ENCODE measurements at places on chromosomes 11 and 22. TPM values are rescaled to one million over a fixed set of nuclear protein-coding genes. Genes with fewer than 3 reads are reported as not detected.

Gene FAM180B
- 0.33 TPM for polyA plus RNA-seq

Gene SLN
- not detected for polyA plus RNA-seq

DNA sequence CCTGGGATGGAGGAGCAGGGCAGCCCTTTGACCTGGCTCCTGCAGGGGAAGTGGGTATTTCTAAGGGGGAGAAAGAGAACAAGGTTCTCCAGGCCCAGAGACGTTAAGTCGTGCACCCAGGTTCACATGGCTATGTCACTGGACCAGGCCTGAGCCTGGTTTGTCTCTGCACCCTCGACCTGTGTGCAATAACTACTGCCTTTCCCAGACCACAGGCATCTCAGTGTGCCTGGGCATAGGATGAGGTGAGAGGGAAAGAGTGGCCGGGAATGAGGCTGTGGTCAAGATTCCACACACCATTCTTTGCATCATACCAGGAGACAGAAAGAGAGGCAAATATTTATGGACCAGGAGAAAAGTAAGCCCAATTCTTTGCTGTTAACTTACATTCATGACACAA, 66.8 kb downstream of the PRR5L start:
- DNase-seq: no peak

- no peak for DNase-seq
Observed at GRCh38 chr22:29539105-29539504, 14.5 kb downstream of the THOC5 start.

DNA sequence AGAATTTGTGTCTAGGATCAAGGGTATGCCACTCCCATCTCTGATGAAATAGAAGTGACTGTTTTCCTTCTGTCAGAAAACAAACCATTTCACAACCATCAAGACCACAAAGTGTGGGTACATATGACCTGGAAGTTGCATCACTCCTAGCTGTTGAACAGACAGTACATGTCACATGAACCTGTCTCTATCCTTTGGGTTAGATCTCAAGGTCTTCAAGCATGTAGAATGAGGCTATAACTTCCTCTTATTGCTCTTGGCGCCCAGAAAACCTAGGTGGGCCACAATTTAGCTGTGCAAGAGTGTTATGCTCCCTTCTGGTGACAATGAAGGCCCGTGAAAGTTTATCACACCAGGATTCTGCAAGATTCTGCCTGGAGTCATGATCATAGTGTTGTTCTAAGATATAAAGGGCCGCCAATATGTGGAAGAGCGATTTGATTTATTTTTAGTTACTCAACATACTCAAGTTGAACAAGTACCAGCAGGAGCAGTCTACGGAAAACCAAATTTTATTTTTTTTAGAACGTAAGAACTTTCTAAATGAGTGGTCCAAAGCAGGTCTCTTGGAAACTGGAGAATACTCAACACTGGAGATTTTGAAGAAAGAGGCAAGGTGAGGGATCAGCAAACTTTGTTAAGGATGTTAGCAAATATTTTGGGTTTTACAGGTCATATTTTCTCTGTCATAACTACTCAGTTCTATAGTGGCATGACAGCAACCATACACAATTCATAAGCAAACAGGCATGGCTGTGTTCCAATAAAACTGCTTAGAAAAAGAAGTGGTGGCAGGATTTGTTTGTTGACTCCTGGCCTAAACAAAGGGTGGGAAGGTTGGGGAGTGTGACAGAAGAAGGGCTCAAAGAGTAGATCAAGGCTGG, 101.8 kb downstream of the USP35 start:
- no peak for DNase-seq

All from left lung (tissue), 14 donors.